ENCODE measurements at places on chromosomes 4 and X. TPM values are rescaled to one million over a fixed set of nuclear protein-coding genes. Genes with fewer than 3 reads are reported as not detected.

SUPT20HL2 gene
- not detected for total RNA-seq

DNA sequence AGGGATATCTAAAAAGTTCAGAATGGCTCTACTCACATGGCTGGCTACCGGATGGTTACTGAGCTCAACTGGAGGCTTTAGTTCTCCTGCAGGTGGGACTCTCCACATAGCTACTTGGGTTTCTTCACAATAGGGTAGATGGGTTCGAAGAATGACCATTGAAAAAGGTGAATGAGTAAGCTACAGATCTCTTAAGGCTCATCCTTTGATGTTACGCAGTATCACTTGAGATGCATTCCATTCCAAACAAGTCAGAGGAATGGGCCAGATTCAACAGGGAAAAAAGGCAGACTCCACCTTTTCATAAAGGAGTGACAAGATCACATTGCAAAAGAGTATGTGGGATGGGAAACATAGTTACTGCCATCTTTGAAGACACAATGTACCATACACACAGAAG lies 52.6 kb downstream of the DDX53 start:
- no peak overlapping the region for H3K27ac ChIP-seq
- H3K4me3 ChIP-seq, result no peak overlapping the region
- no peaks in the 10 kb centered on the region for H3K27me3 ChIP-seq
- DNase-seq, result no peak
- no peaks in the 10 kb centered on the region for H3K36me3 ChIP-seq
- no peaks in the 10 kb centered on the region for H3K4me1 ChIP-seq

CFAP99 gene
- 1.1 TPM for total RNA-seq

GRCh38 chr4:87089368-87089767 lies 131.1 kb downstream of the KLHL8 start:
- H3K36me3 ChIP-seq, result peaks cover 8% of the 10 kb centered on the region
- H3K4me3 ChIP-seq, result no peak overlapping the region
- H3K4me1 ChIP-seq, result peaks cover 66% of the 10 kb centered on the region
- H3K27ac ChIP-seq, result peak overlapping the region; percentile 50
- DNase-seq, result no peak

DNA sequence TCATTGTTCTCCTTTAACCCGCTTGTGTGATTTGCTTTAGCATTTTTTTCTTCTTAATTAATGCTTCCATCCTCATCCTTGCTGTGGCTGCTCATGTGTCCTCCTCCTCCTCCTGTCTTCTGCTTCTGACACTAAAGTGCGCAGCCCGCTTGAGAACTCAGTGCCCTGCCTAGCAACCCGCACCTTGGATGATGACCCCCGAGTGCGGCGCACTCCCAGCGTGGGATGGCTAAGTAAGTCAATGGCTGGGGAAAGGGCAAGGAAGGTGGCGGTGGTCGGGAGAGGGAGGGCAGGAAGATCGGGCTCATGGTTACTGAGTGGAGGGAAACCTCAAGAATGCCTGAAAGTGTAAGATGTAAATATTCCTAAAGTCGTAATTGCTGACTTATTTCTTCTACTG lies 30.1 kb downstream of the SLC4A4 start:
- no peaks in the 10 kb centered on the region for H3K36me3 ChIP-seq
- no peak for DNase-seq
- no peaks in the 10 kb centered on the region for H3K27me3 ChIP-seq

DNA sequence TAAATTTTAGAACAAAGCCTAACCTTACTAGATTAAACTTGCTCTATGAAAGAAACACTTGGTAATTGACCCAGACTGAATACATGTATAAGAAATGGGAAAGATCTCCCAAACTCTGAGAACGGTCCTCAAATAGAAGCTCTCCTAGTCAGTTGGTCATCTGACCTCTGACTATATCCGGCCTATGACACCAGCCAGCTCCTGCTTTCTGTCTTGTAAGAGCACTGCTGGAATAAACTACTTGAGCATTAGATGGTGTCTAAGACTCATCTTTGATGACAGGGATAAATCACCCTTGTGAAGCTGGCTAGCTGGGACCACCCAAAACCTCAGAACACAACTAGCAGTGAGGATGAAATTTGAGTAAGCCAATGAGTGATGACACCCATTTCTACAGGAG lies 24.2 kb downstream of the LRIT3 start:
- DNase-seq, result no peak
- no peak overlapping the region for H3K4me3 ChIP-seq
- no peak overlapping the region for H3K27ac ChIP-seq
- no peaks in the 10 kb centered on the region for H3K36me3 ChIP-seq
- no peaks in the 10 kb centered on the region for H3K4me1 ChIP-seq

DNA sequence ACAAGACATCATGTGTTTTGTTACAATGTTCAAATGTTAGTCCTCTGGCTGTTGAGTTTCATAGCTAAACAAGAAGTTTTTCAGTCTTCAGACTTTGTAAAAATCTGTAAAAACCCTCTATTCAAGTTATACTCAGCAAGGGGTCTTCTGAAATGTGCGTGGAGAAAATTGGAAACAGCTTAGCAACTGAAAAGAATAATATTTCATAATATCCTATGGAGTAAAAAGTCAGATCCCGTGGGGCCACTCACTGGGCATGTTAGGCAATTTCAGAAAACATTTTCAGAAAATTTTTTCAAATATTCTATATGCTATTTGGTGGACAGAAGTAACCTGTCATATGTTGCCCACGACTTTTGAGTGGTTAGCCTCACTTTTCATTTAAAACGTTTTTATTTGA lies 118.3 kb downstream of the CORIN start:
- H3K4me1 ChIP-seq, result no peaks in the 10 kb centered on the region
- H3K36me3 ChIP-seq, result no peaks in the 10 kb centered on the region
- no peak overlapping the region for H3K27ac ChIP-seq
- no peak for DNase-seq

GRCh38 chr4:52032005-52032404 lies 6.1 kb downstream of the SGCB start:
- H3K27ac ChIP-seq, result no peak overlapping the region
- no peak for DNase-seq
- H3K4me1 ChIP-seq, result no peaks in the 10 kb centered on the region
- no peak overlapping the region for H3K4me3 ChIP-seq
- peaks cover 2% of the 10 kb centered on the region for H3K36me3 ChIP-seq

GRCh38 chrX:85591536-85591935 lies 212.1 kb upstream of the POF1B start:
- H3K4me1 ChIP-seq, result no peaks in the 10 kb centered on the region
- no peaks in the 10 kb centered on the region for H3K27me3 ChIP-seq
- H3K4me3 ChIP-seq, result no peak overlapping the region
- no peak for DNase-seq
- no peak overlapping the region for H3K27ac ChIP-seq
- H3K36me3 ChIP-seq, result no peaks in the 10 kb centered on the region

SLIT2 gene
- total RNA-seq, result 23.9 TPM

- no peak for DNase-seq
- H3K27me3 ChIP-seq, result no peaks in the 10 kb centered on the region
- no peak overlapping the region for H3K4me3 ChIP-seq
- H3K4me1 ChIP-seq, result peaks cover 3% of the 10 kb centered on the region
- no peak overlapping the region for H3K27ac ChIP-seq
Observed at GRCh38 chr4:8167815-8168214, 9.2 kb upstream of the ABLIM2 start.

Measured in thyroid gland (tissue), 4 donors.